ENCODE measurements at places on chromosomes 16 and 17.

GRCh38 chr17:81340607-81341515 lies 45.8 kb upstream of the SLC38A10 start:
- no peak for DNase-seq

DNA sequence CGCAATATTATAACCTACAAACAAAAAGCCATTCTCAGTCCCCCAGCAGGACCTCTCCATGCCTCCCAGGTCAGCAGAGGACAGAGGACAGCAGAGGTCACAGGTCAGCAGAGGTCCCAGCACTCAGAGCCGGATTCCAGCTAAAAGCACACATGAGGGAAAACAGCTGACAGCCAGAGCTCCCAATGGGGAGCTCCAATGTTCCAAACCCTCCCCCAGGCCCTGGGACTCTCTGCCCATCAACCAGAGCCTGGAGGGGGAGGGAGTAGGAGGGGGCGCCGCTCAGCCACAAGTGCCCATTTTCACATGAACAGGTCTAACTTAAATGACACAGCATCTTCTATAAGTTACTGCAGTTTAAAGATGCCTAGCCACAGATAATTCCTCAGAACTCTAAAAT lies 77.5 kb downstream of the ANKRD11 start:
- DNase-seq, result no peak

GRCh38 chr16:19316846-19317245 lies 31.3 kb downstream of the CLEC19A start:
- no peak for DNase-seq

DNA sequence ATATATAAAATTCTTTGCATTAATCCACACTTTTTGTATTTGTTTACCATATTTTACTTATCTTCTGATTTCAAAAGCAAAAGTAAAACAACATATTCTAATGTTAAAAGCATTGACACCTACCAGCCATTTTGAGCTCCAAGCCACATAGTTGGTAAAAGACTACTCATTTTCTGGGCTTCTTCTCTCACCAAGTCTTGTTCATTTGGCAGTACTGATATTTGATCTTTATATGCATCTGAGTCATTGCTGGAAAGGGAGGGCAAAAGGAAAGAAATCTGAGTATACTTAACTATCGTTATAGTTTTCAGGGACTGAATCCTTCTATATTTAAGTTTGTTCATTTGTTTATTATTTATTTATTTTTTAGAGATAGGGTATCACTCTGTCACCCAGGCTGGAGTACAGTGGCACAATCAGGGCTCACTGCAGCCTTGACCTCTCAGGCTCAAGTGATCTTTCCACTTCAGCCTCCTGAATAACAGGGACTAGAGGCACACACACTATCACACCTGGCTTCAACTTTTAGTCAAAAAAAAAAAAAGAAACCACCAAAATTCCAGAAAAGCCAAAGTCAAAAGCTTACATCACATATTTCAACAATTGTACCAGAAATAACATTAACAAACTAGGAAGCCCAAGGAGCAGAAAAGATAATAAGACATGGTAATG lies 121.0 kb upstream of the TOB1 start:
- no peak for DNase-seq

GRCh38 chr17:42518755-42519545 lies 17.1 kb upstream of the NAGLU start:
- no peak for DNase-seq

- DNase-seq, result no peak
Measured at GRCh38 chr16:85103114-85104079, 8.9 kb downstream of the CIBAR2 start.

All from NCI-H2029 treated with DMSO at 0.1 percent for 48 hours (cell line).